Retinal pigment epithelial cell (primary cell): ENCODE measurements at places on chromosomes 1 and 21.
A peak's percentile ranks its signal among the peaks of the same experiment; 100 is the strongest.

GRCh38 chr1:218424502-218424901 is 79.4 kb downstream of the TGFB2 start:
- peak; percentile 52 for DNase-seq

GRCh38 chr1:109391626-109392025 is 6.1 kb downstream of the SORT1 start:
- no peak for DNase-seq

- DNase-seq: no peak
These were observed 42.9 kb upstream of the IFFO2 start for GRCh38 chr1:18999359-18999758.

DNA sequence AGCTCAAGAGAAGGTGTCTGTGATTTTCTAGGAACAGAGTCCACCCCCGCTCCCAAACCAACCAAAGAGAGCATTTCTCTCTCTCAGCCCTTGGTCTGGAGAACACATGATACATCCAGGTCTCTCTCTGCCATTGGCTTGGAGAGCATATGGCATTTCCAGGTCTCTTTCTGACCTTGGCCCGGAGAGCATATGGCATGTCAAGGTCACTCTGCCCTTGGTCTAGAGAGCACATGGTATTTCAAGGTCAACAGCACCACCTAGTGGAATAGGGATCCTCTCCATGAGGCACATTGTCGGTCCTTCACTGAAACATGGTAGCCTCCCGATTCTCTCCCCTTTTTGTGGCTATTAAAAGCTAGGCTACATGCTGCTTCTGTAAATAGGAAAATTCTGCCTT is 437.7 kb upstream of the OLFM3 start:
- no peak for DNase-seq

DNA sequence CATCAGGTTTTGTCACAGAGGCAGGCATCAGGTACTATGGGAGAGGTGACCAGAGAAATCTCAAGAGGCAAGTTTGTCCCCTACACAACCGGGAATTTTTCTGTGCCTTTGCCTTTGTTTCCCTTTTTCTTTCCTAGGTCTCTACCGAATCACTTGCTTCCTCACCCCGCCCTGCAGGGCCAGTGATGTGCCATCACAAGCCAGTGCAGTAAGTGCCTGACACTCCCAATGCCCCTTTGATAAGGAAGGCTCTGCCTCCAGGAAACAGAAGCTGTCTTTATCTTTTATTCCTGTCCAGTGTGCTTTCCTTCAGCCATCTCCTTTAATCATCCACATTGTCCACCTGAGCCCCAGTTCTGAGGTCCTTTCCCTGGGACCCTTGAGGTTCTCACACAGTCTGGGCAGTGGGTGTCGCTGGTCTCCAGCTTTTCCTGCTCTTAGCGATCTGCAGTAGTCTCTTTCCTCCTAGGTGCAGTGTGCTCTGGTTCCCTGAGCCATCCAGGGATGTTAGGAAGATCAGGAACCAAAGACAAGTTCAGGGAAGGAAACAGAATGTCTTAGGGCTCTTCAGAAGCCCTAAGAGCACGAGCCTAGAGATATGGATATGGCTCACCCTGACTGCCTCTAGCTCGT is 36.6 kb downstream of the GJA5 start:
- no peak for DNase-seq

- no peak for DNase-seq
These were observed 58.1 kb downstream of the ZSWIM5 start for GRCh38 chr1:45148209-45148825.

GRCh38 chr1:36384542-36385409 is 948 bp downstream of the STK40 start:
- no peak for DNase-seq

DNA sequence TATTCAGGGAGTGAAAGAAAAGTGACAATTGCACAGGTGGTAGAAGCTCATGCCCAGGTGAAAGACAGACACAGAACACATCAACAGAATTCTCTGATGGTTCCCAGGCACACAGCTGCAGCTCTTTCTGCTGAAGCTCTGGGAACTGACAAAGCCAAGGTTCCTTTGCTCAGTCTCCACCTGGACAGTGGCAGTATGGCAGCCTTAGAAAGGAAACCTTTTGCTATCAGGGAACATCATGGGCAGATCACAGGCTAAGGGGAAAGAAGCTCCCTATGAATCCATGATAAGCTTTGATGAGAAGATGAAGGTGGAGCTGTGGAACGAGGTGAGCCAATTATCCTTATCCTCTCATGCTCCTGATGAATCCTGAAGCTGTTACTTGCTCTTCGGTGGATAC is 1.2 kb downstream of the SPRR2B start:
- no peak for DNase-seq

DNA sequence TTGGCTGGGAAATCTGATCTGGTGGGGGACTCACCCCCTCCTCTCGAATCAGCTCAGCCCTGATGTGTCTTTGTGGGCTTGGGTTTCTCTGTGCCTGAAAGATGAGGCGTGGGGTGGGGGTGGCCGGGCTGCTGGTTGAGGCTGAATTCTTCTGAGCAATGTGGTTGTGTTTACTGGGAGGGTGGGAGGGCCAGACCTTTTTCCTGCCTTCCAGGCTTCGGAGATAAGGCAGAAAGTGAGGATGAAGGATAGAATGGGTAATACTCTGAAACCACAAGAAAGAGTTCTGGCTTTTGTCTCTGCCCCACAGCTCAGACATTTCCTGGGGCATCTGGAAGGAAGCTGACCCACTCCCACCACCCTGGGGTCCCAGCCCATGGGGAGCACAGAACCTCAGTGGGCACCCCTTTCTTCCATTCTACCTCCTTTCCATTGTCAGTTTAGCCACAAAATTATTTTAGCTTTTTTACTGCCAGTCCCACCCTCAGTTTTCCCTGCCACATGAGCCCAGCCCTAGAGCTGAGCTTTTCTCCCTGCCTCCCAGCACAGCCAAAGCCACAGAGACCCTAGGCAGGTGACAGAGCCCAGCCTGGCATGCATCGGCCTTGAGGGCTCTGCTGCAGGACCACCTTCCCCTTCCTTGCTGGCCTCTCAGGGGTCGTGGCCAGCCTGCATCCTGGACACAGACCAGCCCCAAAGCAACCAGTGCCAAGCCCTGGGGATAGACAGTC is 11.2 kb downstream of the ALX3 start:
- no peak for DNase-seq

- DNase-seq: no peak
These were observed 7.8 kb downstream of the STK40 start for GRCh38 chr1:36377791-36378492.

DNA sequence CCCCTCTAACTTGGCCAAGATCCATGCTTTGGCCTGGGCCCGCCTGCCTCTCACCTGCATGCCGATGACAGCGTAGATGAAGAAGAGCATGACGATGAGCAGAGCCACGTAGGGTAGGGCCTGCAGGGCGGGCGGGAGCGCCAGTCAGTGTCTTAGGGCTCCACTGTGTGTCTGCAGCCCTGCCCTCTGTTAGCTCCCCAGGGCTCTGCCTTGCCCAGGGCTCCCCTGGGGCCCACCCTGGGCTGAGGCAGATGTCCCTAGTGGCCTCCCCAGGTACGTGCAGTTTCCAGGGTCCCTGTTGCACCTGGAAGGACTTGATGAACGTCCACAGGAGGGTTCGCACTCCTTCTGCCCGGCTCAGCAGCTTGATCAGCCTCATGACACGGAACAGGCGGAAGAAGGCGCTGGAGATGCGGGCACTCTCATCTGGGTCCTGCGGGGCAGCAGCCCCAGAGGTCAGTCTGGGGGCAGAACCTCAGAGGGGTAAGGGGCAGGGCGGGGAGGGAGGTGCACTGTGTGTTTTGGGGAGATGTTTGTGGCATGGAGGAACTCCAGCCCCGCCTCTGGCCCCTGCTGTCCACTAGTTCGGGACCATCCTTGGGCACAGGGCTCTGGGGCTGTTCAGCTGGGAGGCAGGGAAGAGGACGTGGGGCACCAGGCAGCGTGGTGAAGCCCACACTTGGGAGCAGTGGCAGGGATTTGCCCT is 29.8 kb upstream of the KIF21B start:
- no peak for DNase-seq

GRCh38 chr1:59329412-59330053 is 32.6 kb downstream of the FGGY start:
- no peak for DNase-seq

- no peak for DNase-seq
These were observed at the start of gene MYOM3 for GRCh38 chr1:24111996-24112779. Gene MYOM3, minus strand, starts transcription at chr1:24112135. Its CDS starts 3,499 bp downstream, at chr1:24108636.

DNA sequence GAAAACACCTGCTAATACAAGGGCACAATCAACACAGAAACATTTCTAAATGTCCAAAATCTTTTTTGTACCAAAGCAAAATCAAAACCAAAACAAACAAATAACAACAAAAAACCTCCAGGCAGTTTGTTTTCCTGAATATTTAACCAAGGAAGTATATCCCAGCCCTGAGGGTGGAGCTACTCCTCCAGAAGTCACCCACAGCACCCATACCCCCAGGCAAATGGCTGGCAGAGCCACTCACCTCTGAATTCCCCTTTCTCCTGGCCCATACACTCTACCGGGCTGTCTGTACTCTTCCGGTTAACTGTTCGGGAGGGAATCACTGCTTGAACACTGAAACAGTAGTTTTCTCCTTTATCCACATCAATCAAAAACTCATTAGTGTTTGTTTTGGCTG is 9.5 kb downstream of the F3 start:
- DNase-seq: no peak

GRCh38 chr1:188871164-188871563 is 1606.5 kb downstream of the BRINP3 start:
- DNase-seq: no peak

GRCh38 chr1:87103074-87103473 is 188.6 kb downstream of the HS2ST1 start:
- no peak for DNase-seq

GRCh38 chr1:207711285-207711684 is 40.6 kb upstream of the CD46 start:
- no peak for DNase-seq

DNA sequence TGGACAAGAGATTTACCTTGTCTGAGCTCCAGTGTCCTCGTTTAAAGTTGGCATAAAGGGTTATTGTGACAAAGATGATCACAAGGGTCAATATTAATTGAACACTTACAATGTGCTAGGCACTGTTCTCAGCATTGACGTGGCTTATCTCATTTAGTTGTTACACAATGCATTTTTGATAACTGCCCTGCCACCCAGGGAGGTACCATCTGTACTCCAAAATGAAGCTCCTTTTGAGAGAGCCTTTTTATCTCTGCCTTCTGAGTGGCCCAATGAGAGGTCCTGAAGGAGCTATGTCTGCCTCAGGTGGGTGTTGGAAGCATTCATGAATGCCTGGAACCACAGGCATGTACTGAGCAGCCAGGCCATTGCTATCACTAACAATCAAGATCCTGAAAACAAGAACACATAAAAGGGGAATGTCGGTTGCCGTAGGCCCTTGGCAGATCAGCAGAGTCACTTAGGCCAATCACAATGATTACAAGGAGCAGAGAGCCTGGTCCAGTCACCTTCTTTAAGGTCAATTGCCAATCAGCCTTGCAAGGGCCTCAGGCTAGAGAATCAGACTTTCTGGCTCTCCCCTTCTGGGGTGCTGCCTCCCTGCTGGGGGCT is 78.5 kb downstream of the NMNAT2 start:
- DNase-seq: no peak

GRCh38 chr1:65939191-65939590 is 146.5 kb downstream of the PDE4B start:
- no peak for DNase-seq

GRCh38 chr1:203930342-203930741 is 68.9 kb downstream of the SNRPE start:
- DNase-seq: no peak

- no peak for DNase-seq
These were observed 8.0 kb upstream of the GUCA2A start for GRCh38 chr1:42172381-42173133.

- DNase-seq: no peak
These were observed 60.6 kb downstream of the SIM2 start for GRCh38 chr21:36759348-36760083.

- peak; percentile 61 for DNase-seq
These were observed at the start of gene SHC1 for GRCh38 chr1:154970631-154971340. Gene SHC1, minus strand, starts transcription at chr1:154970747. Its CDS starts 221 bp downstream, at chr1:154970526.

- DNase-seq: no peak
These were observed 20.0 kb downstream of the F11R start for GRCh38 chr1:161000736-161001480.

- no peak for DNase-seq
These were observed 4.1 kb upstream of the NBL1 start for GRCh38 chr1:19639999-19640362.

- DNase-seq: no peak
These were observed 6.8 kb upstream of the SLAMF1 start for GRCh38 chr1:160653620-160654016.

DNA sequence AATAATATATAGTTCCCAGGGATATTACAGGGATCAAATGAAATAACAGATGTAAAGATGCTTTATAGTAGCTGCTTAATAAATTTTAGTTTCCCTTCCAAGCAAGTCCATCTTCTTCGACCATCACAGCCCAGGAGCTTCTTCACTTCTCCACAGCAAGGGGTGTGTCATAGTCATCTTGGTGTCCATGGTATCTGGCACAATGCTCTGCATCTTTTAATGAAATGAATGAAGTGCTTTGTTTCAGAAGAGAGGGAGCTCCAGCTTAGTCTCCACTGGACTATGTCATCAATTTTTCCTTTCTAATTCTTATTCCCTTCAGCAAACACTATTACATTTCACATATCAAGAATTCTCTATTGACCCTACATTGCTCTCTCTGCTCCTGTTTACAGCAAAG is 4.9 kb upstream of the MACF1 start:
- no peak for DNase-seq

DNA sequence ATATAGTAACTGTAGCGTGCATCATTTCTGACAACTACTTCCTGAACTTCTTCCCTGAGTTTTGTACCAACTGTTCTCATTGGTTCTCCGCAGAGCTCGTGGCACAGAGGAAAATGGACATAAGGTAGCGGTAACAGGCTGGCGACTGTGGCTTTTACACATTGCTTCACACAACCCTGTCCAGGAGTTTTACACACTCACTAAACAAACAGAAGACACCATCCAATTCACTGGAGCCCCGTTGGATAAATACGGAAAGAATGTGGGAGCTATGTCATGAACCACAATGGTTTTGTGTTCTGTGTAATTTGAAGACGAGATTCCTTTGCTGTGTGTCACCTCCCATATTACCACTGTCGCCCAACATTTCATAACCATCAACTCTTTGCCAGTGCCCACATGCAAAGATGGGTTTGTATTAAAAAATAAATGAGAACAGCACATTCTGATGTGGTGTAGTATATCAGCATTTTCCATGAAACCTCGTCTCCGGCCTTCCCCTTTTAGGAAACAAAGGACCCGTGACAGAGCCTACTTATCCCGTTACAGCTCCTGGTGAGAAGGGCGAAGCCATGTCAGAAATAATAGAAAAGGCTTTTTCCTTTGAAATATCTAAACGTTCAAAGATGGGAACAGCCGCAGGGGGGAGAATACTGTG is 47.4 kb upstream of the ENAH start:
- peak; percentile 91 for DNase-seq

- no peak for DNase-seq
These were observed 10.5 kb upstream of the IGFN1 start for GRCh38 chr1:201180141-201180540.

- no peak for DNase-seq
These were observed 15.9 kb upstream of the NPPB start for GRCh38 chr1:11874624-11875023.

GRCh38 chr1:9900142-9901043 is 9.7 kb downstream of the CTNNBIP1 start:
- peak; percentile 73 for DNase-seq
